Brain pericyte (primary cell): ENCODE measurements at places on chromosomes 3 and 15.

GRCh38 chr15:68378595-68378994, 53.4 kb downstream of the ITGA11 start:
- DNase-seq: no peak

DNA sequence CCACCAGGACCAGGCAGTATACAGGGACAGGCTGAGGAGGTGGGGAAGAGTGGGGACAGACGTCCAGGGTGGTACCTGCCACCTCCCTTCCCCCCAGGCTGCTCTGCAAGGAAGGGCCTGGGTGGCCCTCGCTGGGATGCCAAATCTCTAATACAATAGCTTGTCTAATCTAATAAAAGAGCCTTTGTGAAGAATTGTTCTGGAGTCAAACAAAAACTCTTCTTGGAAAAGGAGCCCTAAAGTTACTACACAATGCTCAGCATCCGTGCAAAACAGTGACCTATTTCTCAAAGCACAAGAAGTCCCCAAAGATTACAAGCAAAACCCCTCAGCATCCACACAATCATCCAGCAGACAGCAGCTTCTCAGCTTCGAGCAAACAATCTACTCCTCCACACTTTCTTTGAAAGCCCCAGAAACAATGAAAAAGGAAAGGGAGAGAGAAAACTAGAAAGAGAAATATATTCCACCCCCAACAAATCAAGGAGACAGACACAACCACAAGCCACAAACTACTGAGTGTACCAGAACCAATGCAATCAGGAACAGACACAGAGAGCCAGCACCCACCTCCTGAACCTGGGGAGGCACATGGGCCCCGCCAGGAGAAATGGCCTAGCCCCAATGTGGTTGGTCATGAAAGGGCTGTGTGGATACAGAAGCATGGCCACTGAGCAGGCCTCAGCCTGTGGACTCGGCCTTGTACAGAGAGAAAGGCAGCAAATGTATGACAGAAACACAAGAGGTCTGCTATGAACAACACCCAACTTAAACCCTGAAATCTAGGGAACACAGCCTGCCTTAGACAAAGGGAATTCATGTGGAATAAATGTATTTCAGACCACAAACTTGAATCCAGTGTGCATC, 177.1 kb upstream of the CHRNA7 start:
- no peak for DNase-seq

DNA sequence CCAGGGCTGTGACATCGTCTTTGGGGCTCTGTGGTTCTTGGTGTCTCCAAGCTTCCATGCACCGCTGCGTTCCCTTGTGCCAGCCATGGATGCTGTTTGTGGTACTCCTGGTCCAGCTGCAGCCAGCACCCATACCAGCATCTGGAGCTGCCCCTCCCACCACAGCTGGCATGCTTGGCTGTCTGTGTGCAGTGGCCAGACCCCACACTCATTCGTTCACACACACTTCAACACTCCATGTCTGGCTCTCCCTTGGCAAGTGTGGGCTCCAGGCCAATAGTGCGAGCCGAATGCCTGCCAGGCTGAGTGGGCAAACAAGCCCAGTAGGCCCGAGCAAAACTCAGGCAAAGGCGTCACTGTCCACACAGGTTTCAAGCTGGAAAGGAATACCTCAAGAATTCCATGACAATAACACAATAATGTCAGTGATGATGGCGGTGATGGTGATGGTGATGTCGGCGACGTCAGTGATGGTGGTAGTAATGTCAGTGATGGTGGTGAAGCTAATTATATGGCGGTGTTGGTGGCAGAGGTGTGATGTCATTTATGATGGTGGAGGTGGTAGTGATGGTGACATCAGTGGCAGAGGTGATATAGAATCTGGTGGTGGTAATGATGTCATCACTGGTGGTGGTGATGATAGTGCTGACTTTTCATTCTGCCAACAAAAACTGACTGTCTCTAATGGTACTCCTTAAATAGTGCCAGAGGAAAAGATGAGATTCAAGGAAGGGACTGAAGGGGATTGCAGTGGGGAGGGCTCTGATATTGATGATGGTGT, 19.3 kb downstream of the TBC1D21 start:
- DNase-seq: no peak

- DNase-seq: no peak
These were observed 183.3 kb upstream of the ZBTB20 start for GRCh38 chr3:115330430-115330829.

DNA sequence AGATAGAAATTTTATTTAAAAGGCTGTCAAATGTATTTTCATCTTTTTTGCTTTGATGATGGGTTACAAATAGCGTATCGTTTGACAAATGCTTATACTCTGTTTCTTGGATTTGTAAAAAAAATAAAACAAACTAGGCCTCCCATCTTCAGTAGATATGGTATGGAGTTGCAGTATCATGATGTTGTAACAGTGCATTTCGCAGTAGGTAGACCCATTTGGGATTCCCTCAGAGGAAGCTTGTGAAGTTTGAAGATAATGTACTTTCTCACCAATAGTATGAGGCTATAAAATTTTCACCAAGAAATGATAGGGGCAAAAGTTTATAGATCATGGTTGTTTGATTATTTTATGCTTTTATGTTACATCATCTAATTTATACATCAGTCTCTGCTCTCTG, 10.8 kb downstream of the MBNL1 start:
- no peak for DNase-seq

- no peak for DNase-seq
These were observed 185.6 kb downstream of the OR4M2 start for GRCh38 chr15:22265970-22266369.
